ENCODE measurements at places on chromosomes 6 and 20.
A peak's percentile ranks its signal among the peaks of the same experiment; 100 is the strongest.

GRCh38 chr6:159726255-159726917, 920 bp upstream of the WTAP start:
- DNase-seq, result peak; percentile 58

- DNase-seq, result no peak
Measured at GRCh38 chr6:124546601-124547000, 415.6 kb upstream of the RNF217 start.

DNA sequence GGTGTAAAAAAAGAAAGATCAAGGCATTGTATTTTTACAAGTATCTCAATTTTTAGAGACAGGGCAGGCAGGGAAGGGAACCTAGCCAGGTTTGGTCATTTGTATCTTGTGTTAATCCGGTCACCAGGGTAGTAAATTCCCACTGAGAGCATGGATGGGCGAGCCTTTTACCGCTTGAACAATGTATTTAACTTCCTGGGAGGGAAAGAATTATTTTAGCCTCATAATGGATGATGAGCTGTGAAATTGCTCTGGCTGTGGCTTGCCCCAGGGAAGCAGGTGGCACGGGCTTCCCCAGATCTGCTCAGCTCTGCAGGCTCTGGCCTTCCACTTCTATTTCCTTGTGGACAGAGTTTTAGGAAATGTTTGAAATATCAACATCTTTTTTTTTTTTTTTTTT, 72.9 kb downstream of the TOX2 start:
- no peak for DNase-seq

DNA sequence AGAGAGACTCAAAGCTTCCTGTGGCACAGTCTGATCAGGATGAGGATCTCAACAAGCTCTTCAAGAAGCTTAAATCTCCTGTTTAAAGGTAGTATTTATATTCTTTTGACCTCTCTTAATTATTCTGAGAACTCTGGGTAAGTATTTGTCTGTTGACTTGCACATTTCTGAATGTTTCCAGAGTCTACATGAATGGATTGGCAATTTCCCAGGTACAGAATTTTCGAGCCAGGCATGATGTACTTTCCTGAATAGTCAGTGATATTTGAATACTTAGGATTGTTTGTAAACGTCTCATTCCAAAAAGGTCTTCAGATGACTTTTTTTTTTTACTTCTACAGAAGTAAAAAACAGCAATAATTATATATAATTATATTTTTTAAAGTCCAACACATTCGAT, 293.4 kb downstream of the TBC1D32 start:
- DNase-seq, result no peak

DNA sequence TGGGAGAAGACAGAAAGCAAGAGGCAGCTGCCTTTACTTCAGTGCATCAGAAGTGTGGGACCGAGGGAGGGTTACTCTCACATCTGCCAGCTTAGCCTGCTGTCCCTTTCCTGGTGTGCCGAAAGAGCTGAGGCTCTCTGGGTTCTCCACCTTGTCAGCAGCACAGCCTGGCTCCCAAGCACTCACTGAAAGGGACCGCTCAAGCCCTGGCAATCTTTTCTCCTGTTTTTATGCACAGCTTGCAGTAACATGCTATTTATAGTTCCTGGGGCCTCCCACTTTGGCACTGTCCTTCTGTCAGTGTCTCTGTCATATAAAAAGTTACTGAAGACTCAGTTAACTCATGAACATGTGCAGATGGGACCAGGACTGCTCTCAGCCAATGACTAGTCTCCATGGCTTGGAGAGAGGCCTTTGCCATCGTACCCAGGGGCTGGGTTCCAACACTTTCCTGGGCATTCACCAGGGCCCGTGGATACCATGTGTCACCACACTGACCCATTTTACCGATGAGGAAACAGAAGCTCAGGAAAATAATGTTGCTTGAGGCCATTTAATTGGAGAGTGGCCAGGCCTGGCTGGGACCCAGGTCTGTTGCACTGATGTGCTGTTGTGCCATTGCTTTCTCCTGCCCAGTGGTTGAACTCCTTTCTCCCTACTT, 46.2 kb downstream of the PANK2 start:
- no peak for DNase-seq

DNA sequence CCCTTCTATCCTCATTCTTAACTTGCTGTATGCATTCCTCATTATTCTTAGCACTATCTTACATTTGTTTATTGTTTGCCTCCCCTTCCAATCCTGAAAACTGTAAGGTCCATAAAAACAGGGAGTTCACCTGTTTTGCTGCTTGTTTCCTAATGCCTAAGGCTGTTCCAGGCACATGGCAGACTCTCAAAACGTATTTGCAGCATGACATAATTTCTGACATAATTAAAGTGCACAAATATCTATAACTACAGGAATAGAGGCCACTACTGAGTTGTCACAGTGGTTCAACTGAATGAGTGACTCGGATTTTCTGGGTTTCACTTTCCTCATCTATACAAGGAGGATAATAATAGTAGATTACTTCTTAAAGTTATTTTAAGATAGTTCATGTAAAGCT, 83.0 kb downstream of the HFE start:
- DNase-seq, result no peak

GRCh38 chr20:47610945-47611250, 109.2 kb downstream of the NCOA3 start:
- DNase-seq, result no peak

DNA sequence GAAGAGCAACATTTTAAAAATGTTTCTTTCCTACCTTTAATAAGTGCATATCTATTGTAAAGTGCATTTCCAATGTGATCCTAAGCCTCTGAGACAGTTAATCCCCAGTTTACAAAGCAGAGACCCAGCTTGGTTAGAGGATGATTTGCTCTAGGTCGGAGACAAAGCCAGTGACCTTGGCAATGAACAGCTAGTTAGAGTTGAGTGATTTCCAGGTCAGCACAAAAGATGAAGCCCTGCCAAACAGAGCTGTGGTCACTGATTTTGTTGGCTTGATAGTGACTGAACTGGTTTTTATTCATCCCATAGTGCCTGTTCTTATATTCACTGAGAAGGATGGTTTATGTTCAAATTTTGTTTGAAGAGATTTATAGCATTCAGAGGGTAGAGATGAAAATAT, 56.6 kb upstream of the CD83 start:
- no peak for DNase-seq

GRCh38 chr20:4767084-4767483, 45.4 kb downstream of the PRND start:
- DNase-seq, result no peak

- no peak for DNase-seq
Measured at GRCh38 chr6:114862064-114862463, 519.2 kb upstream of the HS3ST5 start.

- DNase-seq, result no peak
Measured at GRCh38 chr6:144220031-144220790, 64.9 kb upstream of the UTRN start.

- no peak for DNase-seq
Measured at GRCh38 chr6:93424303-93425064, 5.1 kb upstream of the EPHA7 start.

GRCh38 chr6:75211920-75212590, 6.2 kb upstream of the COL12A1 start:
- no peak for DNase-seq

GRCh38 chr6:165055231-165055630, 254.2 kb downstream of the C6orf118 start:
- no peak for DNase-seq

DNA sequence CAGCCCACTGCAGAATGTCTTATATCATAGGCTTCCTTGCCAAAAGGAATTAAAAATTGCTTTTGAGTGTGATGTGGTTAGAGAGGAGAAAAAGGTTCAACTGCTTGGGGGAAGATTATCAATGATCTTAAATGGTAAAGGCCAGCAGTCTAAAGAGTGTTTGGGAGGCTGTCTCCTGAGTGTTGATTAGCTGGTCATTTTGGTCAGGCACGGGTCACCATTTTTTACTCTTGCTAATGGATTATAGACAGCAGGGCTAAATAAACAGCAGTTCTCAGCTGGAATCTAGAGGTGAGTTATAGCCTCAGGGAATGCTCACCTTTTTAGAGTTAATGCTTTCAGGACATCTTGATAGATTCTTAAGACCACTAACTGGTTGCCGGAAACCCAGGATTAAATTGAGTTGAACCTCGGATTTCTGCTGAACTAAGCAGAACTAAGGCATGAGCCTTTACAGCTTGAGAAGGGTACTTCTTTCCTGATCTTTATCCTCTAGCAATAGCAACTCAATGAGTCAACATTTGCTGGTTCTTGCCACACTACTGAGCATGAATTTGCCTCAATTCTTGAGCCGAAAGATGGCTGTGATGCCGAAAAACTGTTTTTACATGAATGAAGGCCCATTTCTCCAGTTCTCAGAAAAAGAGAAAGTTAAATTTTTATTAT, 120.4 kb downstream of the LRRC1 start:
- no peak for DNase-seq

DNA sequence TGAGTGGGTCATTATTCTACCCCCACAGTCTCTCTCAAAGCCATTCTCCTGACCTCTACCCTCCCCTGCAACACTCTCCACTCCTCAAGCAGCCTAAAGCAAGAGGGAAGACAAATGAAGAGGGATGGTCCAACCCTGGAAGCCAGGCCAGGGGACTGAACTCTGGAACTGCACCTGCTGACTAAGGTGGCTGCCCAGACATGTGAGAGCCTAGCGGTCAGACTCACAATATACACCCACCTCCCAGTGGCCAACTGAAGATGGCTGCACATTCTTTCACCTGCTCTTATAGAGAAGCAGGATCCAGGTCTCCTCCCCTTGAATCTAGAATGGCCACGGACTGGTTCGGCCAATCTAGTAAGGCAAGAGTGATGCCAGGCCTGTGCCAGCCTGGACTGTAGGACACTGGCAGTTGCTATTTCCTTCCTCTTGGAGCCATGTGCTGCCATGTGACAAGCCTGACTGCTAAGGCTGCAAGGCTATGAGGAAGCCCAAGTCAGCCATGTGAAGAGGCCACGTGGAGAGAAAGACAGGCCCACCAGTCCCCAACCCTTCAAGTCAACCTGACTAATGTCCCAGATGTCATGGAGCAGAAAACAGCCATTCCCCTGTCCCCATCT, 31.8 kb downstream of the ACSS1 start:
- no peak for DNase-seq

DNA sequence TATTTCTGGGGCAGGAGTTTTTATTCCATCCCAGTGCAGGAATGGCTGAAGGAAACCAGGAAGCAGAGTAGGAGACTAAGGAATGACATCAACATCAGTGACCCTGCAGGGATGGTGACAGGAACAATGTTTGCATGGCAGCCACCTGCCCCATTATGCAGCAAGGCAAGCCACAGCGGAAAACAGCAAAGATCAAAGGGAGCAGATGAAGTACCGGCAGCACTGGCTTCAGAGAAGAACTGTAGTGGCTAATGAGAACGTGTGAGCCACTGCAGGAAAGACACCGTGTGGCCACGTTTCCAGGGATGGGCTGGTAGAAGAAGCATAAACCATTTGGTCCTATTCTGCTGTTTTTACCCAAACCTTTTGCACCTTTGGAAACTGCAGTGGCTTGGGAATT, 52.9 kb upstream of the TAB2 start:
- no peak for DNase-seq

DNA sequence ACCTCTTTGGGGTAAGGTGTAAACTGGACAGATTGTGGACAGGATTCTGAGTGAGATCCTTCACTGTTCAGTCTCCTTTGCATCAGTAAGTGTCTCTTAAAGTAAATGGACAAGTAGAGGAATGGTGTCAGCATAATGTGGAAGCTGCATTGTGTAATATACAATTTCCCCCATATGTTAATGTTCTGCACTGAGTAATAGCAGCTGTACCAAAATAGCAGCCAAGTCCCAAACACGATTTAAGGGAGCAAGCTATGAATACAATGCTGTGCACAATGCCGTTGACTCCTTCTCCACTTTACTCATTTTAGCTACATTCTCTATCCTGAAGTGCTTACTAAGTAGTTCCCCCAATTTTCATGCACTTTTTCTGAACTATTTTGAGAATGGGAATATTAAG, 21.1 kb upstream of the TRIM26 start:
- DNase-seq, result no peak

GRCh38 chr20:33788351-33789049, 22.6 kb upstream of the CHMP4B start:
- no peak for DNase-seq

DNA sequence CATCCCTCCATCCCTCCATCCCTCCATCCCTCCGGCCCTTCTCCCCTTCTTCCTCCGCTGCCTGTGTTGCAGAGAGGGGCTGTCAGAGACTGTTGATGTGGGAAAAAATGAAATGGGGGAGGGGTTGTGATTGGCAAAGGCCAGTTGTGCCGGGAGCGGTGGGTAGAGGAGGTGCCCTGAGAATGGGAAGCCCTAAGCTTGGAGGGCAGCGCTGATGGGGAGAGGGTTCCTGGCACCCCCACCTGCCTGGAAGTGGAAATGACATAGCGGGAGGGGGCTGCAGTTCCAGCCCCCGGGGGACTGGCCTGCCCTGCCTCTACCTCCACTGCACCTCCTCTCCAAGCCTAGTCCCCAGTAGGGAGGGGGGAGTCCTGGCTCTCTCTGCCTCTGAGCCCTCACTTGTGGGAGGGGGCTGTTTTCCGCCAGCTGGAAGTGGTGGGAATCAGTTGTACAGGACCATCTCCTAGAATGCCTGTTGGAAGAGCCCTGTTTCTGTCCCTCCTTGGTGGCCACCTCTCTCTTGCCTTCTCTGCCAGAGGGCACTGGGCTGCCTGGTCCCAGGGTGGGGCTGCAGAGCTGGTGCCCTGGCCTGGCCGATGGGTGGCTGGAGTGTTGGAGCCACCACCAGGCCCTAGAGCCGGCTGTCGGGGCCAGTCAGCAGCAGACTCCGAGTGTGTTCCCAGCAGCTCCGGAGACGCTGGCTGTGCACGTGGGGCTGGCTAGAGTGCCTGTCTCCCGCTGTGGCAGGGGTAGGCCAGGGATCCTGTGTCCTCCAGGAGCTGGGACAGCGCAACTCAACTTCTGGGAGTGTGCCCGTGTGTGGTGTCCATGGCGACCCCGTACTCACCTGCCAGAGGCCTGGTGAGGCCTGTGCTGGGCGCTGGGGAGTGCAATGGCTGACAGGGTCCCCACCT, 1.5 kb downstream of the DLGAP4 start:
- no peak for DNase-seq

DNA sequence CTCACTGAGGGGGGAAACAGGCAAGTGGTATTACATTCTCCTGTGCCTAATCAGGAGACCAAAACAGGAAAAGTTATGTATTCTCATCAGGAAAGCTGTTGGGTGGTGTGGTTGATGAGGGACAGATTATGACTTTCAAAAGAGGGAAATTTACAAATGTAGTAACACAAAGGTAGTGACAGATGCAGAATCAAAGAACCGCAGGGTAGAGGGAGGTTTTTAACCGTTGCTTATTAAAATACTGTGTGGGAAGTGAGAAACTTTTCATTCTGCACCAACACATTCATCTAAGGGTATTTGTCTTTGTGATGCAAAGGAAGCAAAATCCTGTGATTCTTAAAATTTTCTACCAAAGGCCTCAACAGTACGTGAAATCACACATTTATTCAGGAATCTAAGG, 288.2 kb upstream of the MAN1A1 start:
- DNase-seq, result no peak

DNA sequence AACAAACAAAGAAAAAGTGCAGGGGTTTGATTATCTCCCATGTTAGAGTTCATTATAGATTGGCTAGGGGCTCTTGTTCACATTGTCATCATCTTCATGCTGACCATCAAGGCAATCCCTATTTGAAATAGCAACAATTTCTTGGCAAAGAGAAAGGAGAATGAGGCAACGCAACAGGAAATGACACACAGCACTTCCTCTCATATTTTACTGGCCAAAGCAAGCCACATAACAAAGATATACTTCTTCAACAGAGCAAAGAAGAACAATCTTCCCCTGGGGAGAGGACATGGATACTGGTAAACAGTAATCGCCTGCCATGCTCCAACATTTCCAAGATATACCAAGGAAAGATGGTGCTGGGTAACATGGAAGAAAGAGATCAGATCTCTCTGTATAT, 29.8 kb downstream of the EPM2A start:
- no peak for DNase-seq

Data from GOT3 (cell line).